Femur (tissue), 1 donor: ENCODE measurements at places on chromosomes 6 and 20.
A peak's percentile ranks its signal among the peaks of the same experiment; 100 is the strongest.

GRCh38 chr20:61257611-61258010, 5.5 kb downstream of the CDH4 start:
- DNase-seq: no peak

- DNase-seq: no peak
These were observed 156.1 kb upstream of the PTPRK start for GRCh38 chr6:128676456-128676855.

- DNase-seq: no peak
These were observed 102.9 kb upstream of the BMP2 start for GRCh38 chr20:6664574-6664973.

DNA sequence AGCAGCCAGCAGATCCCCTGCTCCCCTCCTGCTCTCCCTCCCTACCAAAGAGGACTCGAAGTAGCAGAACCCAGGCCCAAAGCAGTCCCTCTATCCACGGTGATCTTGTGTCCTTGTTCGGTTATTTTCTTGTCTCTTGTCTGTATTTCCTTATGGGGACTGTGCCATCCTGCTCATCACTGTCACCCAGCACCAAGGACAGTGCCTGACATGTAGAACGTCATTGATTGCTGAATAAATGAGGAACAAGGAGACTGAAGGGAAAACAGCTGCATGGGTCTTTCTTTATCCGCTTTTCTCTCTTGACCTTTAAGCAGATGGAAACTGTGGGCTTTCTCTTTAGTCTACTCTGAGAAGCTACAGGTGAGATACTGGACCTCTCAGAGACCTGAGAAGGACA, 29.4 kb upstream of the ZNF831 start:
- DNase-seq: no peak

DNA sequence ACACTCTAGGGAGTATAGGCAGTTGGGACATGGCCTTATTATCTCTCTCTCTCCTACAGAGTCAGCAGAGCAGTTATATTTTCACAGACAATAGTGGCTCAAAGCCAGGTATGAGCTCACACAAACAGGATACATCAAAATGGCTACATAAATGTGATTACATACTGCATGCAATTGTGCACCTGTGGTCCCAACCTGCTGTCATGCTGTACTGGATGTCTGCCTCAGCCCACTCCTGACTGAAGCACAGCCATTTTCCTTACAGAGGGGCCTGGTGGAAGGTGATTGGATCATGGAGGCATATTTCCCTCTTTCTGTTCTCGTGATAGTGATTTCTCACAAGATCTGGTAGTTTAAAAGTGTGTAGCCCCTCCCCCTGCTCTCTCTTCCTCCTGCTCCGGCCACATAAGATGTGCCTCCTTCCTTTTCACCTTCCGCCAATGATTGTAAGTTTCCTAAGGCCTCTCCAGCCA, 37.0 kb upstream of the SAMHD1 start:
- no peak for DNase-seq

DNA sequence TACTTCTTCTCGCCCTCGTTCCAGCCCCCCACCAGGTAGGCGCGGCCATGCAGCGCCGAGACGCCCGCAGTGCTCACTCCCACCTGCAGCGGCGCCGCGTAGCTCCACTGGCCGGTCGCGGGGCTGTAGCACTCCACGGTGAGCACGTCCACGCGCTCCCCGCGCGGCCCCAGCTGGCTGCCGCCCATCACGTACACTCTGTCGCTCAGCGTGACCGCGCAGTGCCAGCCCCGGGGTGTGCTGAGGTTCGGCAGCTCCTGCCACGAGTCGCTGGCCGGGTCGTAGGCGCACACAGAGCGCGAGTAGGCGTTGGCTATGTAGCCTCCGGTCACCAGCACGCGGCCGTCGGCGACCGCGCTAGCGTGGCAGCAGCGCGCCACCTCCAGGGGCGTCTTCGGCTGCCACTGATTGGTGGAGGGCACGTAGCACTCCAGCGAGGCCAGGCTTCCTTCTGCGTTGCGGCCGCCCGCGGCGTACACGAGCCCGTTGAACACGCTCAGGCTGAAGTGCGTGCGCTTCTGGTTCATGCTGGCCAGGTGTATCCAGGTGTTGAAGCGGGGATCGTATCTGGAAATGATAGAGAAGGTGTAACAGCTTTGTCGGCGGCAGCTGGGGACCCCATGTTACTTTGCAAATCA, 13.7 kb downstream of the KLHL31 start:
- DNase-seq: peak; percentile 83

DNA sequence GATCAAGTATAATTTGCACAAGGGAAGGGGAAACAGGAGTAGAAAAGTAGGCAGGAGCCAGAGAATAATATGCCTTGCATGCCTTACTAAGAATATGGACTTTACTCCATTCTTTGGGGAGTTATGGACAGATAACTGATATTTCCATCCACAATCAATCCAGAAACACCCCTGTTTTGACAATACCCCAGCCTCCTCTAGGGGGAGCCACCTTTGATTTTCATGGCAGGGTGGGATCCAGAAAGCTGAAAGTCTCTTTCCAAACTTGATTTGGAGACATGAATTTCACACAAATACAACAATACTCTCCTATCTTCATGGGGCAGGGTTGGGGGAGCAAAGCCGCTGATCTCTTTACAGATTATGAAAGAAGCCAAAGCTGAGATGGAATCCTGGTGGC, 404.1 kb downstream of the FOXA2 start:
- DNase-seq: no peak

DNA sequence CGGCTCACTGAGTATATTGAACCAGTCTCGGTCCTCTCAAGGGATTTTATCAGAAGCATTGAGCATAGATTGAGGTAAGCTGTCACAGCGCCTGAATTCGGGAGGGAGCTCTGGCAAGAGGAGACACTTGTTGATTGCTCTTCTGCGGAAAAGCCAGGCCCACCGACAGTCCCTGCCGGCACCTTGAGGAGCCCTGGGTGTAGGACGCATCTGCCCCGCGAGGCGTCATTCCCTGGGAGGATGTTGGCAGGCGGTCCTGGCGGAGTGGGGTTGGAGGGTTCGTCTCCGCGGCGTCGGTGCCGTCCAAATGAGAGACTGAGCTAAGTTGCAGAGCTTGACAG, 843 bp downstream of the FBXO9 start:
- peak; percentile 64 for DNase-seq

GRCh38 chr20:57787151-57787989, 77.6 kb upstream of the PMEPA1 start:
- DNase-seq: peak; percentile 16

DNA sequence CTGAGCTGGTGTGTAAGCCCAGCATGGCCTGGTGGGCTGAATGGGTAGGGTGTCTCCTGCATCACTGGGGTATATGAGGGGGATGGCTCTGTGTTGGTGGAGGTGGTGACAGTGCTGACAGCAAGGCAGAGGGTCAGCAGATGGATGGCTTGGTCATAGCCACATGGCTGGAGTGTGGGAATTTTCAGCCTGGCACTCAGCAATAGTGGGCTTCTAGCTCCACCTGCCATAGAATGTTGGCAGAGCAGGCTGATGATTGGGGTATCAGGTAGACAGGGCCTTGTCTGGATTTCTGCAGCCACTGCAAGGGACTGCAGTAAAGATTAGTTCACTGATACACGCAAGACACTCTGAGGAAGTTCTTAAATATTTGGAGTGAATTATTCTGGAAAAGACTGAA, 137.5 kb upstream of the BACH2 start:
- DNase-seq: no peak

DNA sequence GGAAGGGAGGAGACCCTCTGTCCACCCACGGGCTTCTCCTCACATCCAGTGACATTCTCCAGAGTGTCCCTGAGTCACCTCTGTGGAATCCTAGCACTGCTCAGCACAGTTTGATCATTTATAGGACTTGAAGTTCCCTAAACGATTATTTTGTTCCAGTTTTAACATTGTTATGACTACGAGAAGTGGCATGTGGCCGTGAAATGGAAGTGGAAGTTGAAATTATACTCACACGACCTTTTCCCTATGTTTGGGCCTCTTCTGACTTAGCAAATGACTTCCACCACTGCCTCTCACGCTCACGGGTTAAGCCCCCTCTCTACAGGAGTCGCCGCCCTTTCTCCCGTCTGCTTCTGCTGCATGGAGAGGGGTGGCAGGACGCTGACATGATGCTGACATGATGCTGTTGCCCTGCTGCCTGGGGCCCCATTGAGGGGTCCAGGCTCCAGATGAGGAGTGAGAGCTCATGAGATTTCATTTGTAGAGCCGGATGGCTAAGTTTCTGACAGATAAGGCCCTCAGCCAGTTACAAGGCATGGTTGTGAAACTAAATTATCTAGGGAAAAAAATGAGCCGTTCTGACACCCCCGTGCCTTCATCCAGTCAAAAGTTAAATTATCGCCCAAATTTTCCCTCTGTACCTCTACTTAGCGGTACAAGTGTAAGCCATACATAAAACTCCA, 153.6 kb upstream of the UST start:
- DNase-seq: no peak

DNA sequence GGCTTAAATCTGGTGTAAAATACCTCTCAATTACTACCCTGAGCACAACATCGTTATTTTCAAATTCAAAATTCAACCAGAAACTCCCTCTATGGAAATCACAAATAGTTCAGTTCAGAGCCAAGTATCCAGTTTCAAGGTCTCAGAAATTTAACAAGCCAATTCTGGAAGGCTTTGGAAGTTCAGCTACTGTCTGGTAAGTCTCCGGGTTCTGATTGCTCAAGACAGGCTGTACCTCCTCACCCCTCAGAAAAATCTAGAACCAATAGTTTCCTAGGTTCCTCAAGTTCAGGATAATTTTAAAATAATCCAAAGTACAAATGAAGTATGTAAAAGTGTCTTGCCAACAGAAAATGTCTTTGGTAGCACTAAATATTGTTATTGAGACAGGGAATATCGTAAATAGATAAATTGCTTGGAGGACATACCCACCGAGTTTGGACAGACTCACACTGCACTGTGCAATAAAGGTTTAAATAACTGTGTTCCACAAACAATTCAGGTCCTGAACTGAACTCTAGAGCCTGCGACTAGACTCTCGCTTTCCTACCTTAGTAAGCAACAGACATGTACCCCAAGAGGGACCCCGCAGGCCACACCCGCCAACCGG, 729 bp downstream of the ATG5 start:
- no peak for DNase-seq
